ENCODE measurements at places on chromosomes 11 and 22.
A peak's percentile ranks its signal among the peaks of the same experiment; 100 is the strongest.

- DNase-seq = no peak
These were observed 363.6 kb downstream of the BRD1 start for GRCh38 chr22:49464037-49464436.

GRCh38 chr11:107102692-107103477 lies 84.6 kb upstream of the GUCY1A2 start:
- DNase-seq = no peak

- no peak for DNase-seq
These were observed 13.1 kb downstream of the MOV10L1 start for GRCh38 chr22:50102946-50103345.

DNA sequence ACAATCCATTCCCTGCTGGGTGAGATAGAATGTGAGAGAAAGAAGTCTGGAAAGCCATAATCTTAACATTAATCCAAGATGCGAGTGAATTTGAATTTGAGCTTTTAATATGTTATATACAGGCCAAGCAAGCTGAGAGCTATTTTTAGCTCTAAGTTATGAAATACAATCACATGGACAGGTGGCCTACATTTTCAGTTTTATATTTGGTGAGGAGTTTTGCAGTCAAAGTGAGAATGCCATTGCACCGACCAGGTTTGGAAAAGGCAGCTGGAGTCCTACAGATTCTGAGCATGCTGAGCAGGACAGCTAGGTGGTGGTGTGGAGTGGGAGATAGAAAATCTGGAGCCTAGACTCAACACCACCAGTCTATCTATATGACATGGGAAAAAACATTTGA lies 12.0 kb downstream of the OR5B21 start:
- DNase-seq = no peak

GRCh38 chr11:68302256-68302655 lies 10.1 kb upstream of the LRP5 start:
- no peak for DNase-seq

GRCh38 chr11:133516845-133517244 lies 15.5 kb downstream of the OPCML start:
- DNase-seq = no peak

- no peak for DNase-seq
These were observed 672 bp downstream of the TMEM135 start for GRCh38 chr11:87038235-87038977.

GRCh38 chr22:48675830-48676145 lies 1151.9 kb downstream of the BRD1 start:
- DNase-seq = no peak

DNA sequence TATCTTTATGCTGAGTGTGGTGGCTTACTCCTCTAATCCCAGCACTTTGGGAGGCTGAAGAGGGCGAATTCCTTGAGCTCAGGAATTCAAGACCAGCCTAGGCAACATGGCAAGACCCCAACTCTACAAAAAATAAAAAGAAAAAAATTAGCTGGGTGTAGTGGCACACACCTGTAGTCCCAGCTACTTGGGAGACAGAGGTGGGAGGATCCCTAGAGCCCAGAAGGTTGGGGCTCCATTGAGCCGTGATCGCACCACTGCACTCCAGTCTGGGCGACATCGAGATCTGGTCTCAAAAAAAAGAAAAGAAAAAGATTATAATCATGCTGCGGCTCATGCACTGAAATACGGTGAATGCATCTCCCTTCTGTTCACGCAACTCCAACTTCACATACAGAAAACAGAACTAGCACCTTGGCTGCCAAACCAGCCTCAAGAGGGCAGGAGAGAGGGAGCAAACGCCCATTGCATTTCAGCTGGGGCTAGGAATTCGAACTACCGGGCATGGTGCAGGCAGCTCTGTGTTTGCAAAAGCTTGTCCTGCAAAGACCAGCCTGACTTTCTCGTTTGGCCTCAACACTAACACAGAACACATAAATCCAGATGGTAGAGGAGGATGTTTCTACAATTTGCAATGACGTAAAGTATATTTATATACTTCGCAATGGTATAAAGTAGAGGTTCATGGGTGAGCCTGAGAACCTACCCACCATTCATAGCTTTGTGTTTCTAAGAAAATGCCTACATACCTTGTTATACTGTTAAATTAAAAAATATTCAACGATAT lies 6.3 kb upstream of the SYNGR1 start:
- DNase-seq = peak; percentile 43

DNA sequence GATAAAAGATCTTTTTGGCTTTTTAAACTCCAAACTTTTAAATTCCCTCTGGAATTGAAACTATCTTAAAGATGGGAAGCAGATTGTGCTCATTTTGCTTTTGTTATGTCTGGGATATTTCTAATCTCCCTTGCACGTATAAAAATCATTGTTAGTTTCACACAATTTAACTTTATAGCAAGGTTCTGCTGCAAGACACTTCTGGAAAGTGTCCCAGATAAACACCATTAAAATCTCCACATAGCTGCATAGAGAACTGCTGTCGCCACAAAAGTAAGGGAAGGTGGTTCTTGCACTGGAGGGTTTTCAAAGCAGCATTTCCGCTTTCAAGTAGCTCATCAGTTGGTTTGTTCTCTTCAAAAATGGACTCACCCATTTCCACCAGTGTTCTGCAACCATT lies 11.8 kb downstream of the PTS start:
- DNase-seq = no peak

- peak; percentile 71 for DNase-seq
These were observed 34.1 kb upstream of the GLYATL1 start for GRCh38 chr11:58905011-58905720.

GRCh38 chr22:32958001-32958400 lies 100.2 kb downstream of the SYN3 start:
- DNase-seq = no peak

GRCh38 chr22:39348909-39349505 lies 784 bp upstream of the SYNGR1 start:
- DNase-seq = no peak

DNA sequence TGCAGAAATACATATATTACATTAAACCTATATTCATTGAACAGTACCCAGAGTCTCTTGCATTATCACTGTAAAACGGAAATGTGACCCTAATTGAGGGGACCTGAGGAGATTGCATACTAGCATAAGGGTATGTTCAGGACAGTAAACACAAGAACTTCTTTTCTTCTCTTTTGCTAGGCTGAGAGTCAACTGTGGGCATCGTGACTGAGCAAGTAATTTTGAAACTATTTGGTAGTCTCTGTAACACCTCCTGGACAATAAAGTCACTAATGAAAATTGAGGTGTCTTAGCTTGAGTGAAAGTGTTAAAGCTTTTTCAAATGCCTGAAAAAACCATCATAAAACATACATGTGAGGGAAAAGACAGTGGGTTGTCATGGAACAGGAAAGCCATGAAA lies 90.9 kb downstream of the PDHX start:
- DNase-seq = no peak

DNA sequence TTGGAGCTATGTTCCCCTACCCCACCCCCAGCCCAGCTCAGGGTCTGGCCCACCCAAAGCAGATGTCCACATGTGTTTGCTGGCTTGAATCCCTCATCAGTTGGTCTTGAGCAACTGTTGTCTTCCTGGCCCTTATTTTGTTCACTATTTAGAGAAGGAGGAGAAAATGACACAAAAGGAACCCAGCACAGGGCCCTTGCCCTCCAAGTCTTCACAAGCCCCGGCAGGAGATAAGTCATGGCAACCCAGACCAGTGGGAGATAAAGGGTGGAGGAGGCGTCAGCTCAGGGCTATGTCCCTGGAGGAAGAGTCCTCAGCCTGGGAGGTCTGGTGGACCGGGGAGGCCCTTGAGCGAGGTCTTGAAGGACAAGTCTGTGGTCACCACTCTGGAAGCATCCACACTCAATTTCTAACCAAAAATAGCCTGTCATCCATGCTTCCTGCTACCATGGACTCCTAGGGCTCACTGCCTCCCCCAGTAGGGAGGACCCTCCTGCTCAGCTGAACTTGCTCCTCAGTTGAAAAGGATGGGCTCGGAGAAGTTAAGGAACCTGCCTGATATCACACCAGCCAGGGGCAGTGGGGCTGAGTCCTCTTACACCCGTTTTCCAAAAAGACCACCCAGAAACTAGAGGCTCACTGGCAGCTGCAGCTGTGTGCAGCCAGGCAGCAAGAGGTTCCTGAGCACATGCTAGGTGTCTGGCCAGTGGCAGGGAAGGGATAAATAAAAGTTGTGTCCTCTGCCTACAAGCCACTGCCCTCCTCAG lies 1.8 kb upstream of the RAB3IL1 start:
- no peak for DNase-seq

DNA sequence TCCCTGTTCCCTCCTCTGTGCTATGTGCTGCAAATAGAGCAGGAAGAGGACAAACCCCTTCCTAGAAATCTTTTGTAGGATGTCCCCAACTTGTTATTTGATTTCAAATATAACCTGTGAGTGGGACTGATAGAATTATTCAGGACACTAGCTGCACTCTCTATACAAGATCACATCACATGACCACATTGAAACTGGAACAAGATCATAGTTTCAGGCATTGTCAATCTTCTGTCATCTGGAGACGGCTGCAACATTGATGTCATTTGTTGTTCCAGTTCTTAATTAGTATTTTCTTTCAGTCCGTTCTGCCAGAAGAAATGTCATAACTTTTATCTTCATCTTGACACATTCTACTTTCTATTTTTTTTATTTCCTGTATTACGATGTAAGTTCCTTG lies 89.3 kb downstream of the GRIA4 start:
- DNase-seq = no peak

Measured in fibroblast of skin of abdomen (primary cell).